ENCODE measurements at places on chromosomes 4 and X.

- no peak for DNase-seq
Measured at GRCh38 chr4:107094332-107094731, 58.2 kb upstream of the DKK2 start.

DNA sequence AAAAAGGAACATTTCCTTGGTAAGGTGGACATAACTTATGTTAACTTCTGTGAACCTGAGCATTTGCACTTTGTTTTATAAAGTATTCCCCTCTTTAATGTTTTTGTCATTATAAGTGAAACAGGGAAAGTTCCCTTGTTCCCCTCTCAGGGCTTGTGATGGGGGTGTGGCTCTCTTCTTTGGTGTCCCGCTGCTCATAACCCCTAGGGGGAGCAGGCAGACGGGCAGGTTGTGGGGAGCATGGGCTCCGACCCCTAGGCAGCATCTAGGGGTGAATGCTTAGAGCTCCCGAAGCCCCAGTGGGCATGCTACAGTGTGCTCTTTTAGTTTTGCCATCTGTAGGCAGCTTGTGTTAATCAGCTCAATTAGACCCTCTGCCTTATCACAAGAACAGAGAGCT lies 200.4 kb downstream of the DACH2 start:
- DNase-seq: no peak

DNA sequence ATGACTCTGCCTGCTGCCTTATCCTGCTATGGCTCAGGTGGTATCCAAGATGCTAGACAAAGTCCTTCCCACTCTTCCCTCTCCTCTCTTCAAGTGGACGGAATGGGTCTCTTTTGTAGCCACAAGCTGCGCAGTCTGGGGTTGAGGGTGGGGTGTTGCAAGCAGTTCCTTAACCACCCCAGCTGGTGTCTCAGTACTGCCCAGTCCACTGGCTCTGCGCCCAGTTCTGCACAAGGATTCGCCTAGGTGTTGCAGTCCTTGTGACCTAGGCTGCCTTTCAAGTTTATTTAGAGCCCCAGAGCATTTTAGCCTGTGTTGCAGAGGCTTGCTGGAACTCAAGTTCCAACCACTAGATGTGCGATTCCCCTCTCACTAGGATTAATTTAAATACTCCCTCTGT lies 120.7 kb downstream of the NEXMIF start:
- no peak for DNase-seq

DNA sequence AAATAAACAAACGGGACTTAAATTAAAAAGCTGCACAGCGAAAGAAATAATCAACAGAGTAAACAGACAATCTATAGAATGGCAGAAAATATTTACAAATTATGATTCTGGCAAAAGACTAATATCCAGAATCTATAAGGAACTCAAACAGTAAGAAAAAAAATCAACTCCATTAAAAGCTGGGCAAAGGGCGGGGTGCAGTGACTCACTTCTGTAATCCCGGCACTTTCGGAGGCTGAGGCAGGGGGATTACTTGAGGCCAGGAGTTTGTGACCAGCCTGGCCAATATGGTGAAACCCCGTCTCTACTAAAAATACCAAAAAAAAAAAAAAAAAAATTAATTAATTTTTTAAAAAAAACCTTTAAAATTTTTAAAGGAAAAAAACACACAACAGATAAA lies 109.0 kb downstream of the ATP11C start:
- no peak for DNase-seq

- DNase-seq: no peak
Measured at GRCh38 chr4:140808256-140808655, 52.1 kb upstream of the TBC1D9 start.

Measured in hematopoietic multipotent progenitor cell treated with erythropoietin and hydrocortisone succinate and interleukin-3 and kit ligand, for 8 days (in vitro differentiated cells).